ENCODE measurements at places on chromosomes 6 and 20. TPM values are rescaled to one million over a fixed set of nuclear protein-coding genes. Genes with fewer than 3 reads are reported as not detected.
A peak's percentile ranks its signal among the peaks of the same experiment; 100 is the strongest.

The OR2J3 gene
- total RNA-seq = not detected

The HLA-DQB2 gene
- 0.49 TPM for total RNA-seq

The TPX2 gene
- 1.8 TPM for total RNA-seq

GRCh38 chr6:10373642-10374359 is 41.1 kb downstream of the TFAP2A start:
- DNase-seq = no peak

DNA sequence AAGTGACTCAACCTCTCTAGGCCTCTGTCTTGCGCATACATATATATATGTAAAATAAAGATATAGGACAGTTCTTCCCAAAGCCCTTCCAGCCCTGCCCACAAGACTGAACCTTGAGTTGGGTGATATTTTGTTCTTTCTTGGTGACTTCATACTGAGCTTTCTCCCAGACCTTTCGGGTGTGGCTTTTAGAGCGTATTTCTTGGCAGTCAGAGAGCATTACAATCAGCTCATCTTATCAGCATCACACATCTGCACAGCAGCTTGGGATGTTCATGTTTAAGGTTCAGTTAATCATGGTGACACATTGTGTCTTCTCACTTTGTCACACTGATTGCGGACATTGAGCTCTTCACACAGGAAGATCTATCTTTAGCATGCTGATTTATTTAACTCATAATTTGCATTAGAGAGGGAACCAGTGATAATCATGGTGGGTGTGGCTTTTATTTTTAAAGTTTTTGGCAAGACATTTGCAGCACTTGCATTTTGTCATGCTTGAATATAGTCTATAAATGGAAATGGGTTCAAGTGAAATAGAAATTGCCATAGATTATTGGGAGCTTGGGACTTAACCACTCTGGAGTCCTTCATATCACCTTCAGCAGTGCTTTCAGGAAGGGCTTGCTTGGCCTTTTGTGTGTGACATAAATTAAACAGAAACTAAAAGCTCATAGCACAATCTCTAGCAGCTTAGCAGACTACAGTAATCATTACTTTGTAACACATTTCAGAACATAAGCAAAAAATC is 8.3 kb downstream of the KIF3B start:
- no peak for DNase-seq

GRCh38 chr6:80728101-80728750 is 621.8 kb downstream of the BCKDHB start:
- no peak for DNase-seq

DNA sequence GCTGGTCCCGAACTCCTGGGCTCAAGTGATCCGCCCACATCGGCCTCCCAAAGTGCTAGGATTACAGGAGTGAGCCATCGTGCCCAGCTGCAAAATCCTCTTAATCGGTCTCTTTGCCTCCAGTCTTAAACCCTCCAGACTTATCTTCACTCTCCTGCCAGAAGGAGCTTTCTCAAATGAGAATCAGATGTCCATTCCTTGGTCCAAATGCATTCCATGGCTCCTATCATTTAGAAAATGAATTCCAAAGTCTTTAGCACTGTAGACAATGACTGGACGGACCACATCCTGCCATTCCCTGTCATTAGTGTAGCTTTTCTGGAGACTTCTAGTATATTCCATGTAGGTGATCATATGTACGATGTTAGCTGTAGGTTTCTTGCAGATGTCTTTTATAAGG is 141.9 kb downstream of the ID4 start:
- DNase-seq = no peak

DNA sequence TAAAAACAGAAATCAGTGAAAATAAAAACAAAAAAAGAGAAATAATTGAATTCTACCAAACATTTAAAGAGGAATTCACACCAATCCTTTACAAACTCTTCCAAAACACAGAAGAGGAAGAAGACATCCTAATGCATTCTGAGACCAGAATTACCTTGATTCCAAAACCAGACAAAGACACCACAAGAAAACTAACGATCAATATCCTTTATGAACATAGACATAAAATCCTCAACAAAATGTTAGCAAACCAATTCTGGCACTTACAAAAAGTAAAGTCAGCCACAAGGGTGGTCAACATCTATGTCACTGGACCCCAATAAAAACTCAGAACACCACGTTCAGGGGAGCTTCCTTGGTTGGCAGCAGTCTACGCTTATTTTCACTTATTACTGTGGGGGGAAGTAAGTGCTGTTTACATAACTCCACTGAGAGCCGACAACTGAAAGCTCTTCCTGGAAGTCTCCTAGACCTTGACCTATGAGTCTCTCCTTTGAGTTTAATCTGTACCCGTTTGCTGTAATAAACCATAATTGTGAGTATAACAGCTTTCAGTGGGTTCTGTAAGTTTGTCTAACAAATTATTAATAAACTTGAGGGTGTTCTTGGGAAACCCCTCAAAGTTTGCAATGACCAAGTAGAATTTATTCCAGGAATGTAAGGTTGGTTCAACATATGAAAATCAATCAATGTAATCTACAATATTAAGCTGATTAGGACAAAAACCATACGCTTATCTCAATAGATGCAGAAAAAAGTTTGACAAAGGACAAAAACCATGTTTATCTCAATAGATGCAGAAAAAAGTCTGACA is 24.5 kb downstream of the GZF1 start:
- no peak for DNase-seq

DNA sequence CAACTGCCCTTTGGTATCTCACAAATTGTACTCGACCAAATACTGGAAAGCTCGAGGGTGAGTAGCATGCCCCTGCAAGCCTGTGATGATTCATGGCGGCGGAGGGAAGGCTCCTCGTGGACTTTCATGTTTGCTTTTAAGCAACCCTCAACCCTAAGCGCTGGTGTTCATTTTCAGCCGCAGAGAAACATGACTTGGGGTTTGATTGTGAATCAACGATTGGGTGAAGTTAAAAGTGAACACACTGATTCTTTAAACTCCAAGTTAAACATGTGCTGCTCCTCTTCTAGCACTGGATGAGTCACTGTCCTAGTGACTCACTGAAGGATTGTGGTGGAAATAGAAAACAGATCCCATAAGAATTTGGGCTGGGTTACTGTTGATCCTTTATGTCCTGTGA is 8.3 kb downstream of the CD109 start:
- DNase-seq = no peak

- DNase-seq = no peak
Measured at GRCh38 chr6:38057994-38058393, 238.5 kb downstream of the ZFAND3 start.

DNA sequence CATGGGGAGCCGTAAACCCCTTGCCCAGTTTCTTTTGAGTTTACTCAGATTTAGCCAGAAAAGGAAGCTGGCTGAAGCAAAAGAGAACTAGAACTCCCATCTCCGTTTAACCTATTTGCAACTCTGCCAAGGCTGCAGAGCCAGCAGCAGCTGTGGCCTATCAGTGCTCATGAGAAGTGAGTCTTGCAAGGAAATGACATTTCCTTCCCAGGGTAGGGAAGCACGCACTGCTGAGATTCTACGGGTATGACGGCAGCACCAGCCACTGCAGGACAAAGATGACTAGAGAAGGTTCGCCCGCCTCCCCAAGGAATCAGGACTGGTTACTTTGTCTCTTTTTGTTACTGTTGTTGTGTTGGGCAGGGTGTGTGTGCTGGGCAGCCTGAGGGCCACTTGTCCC is 47.6 kb downstream of the PPP1R3G start:
- peak; percentile 89 for DNase-seq

DNA sequence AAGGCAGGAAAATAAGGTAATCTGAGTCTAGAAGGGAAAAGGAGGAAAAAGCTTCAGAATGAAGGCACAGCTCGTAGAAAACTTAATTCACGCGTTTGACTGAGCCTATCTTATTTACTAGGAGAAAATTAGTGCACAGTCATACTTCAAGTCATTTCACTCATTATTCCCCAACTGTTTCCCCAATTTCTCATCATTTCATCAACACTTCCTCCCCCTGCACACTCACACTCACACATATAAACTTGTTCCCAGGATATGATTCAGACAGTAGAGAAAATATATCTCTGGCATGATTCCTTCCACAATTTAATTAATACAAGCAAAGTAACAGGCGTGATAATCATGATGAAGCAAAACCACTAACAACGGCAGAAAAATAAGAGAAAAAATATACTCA is 94.5 kb upstream of the F13A1 start:
- DNase-seq = no peak

DNA sequence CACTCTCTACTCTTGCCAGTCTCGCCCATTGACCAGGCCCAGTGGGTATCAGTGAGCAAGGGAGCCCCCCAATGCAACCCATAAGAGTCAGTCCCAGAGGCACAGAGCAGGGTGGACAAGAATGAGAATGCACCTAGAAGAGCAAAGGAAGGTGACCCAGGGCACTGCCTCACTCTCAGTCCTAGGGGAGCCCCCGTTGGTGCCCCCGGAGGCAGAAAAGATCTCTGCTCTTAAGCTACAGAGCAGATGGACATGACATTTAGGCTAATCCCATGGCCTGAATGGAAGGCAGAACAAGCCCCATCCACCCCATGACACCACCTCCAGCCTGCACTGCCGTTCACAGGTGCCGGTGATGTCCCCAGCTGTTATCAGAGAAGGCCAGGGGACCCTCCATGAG is 50.7 kb upstream of the PLEKHG1 start:
- DNase-seq = no peak

DNA sequence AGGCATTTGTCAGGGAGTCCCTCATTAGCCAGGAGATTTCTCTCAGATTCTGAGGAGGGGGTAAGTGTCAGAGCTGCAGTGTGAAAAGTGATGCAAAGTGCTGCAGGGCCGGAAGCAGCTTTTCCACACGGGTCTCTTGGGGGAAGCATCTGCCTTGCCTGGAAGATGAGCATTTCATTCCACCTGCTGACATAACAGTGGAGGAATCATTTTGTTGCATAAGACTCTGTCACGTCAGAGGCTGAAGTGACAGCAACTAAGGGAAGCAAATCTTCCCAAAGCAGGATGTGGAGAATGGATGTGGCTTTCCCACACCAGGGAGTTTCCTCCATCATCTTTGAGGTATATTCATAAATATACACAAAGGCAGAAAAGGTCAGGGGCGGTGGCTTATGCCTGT is 22.8 kb downstream of the DCBLD1 start:
- no peak for DNase-seq

DNA sequence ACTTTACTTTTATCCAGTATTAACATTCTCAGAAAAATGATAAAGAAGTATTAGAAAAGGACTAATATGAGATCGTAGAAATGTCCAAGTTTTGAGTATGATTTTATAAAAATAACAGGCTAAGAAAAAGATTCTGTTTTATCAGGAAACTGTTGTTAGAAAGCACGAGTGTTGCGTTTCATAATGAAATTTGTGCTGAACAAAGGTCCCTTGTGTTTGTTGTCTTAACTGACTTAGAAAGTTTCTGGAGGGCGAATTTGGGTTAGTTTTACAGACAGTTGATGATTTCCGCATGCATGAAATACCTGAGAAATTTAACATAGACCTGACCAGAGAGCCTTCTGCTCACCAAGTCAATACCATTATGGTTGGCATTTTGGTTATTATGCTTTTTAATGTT is 136.0 kb downstream of the FNDC1 start:
- no peak for DNase-seq
